A673 (cell line): ENCODE measurements at places on chromosomes 6 and 20. TPM values are rescaled to one million over a fixed set of nuclear protein-coding genes. Genes with fewer than 3 reads are reported as not detected.

The NOX3 gene
- not detected in 2 replicates for total RNA-seq

The RUNX2 gene
- total RNA-seq, result 4.0 and 4.9 TPM in 2 replicates

The RAET1E gene
- 0.92 and 3.2 TPM in 2 replicates for total RNA-seq

The CFAP61 gene
- total RNA-seq, result not detected in 2 replicates

The PDE7B gene
- not detected in 2 replicates for total RNA-seq

The ZSCAN12 gene
- 12.1 and 13.1 TPM in 2 replicates for total RNA-seq

The PTGIS gene
- total RNA-seq, result not detected in 2 replicates
